Left colon (tissue), 2 donors: ENCODE measurements at places on chromosomes 6 and 20. TPM values are rescaled to one million over a fixed set of nuclear protein-coding genes. Genes with fewer than 3 reads are reported as not detected.

The DNAH8 gene
- not detected for total RNA-seq

The ADAT2 gene
- total RNA-seq = 6.7 TPM

The HSPA12B gene
- 2.3 TPM for total RNA-seq

The SRMS gene
- 2.4 TPM for total RNA-seq

The BPIFB4 gene
- total RNA-seq = not detected

The HNF4A gene
- total RNA-seq = 301 TPM

The WFDC12 gene
- 0.92 TPM for total RNA-seq

The TCF15 gene
- total RNA-seq = not detected

The RBPJL gene
- not detected for total RNA-seq

The LRFN2 gene
- 0.64 TPM for total RNA-seq

The TFAP2B gene
- total RNA-seq = not detected

The PRL gene
- not detected for total RNA-seq
